GM13977 (cell line): ENCODE measurements at places on chromosomes 5 and 9.

DNA sequence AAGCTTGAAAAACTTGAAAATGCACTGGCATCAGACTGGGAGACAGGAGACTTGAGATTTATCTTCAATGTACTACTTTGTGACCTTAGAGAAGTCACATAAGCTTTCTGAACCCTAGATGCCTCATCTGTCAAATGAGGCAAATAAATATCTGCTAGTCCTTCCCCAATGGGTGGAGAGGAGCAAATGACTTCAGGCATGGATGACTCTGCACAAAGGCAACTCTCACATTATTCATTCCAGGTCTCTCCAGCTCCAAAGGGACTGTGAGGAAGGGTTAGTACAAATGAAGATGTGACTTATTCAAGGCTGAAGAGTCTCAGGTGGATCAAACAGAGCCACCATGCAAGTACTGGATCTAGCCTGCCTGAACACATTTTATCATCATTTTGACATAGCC is 228.7 kb downstream of the SLIT3 start:
- DNase-seq: no peak

DNA sequence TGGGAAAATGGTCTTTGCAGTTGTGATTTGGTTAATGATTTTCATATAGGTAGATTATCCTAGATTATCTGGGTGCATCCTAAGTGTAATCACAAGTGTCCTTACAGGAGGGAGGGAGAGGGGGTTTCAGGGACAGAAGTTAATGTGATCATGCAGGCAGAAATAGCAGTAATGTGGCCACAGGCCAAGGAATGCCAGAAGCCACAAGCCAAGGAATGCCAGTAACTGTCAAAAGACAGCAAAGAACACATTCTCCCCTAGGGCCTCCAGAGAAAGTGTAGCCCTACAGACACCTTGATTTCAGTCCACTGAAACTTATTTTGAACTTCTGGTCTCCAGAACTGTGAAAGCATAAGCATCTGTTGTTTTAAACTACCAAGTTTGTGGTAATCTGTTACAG is 2074.5 kb downstream of the MAT2B start:
- no peak for DNase-seq

GRCh38 chr9:131391020-131391419 is 2.9 kb upstream of the PRRC2B start:
- no peak for DNase-seq

GRCh38 chr9:113658545-113658895 is 195.0 kb downstream of the RGS3 start:
- DNase-seq: no peak

DNA sequence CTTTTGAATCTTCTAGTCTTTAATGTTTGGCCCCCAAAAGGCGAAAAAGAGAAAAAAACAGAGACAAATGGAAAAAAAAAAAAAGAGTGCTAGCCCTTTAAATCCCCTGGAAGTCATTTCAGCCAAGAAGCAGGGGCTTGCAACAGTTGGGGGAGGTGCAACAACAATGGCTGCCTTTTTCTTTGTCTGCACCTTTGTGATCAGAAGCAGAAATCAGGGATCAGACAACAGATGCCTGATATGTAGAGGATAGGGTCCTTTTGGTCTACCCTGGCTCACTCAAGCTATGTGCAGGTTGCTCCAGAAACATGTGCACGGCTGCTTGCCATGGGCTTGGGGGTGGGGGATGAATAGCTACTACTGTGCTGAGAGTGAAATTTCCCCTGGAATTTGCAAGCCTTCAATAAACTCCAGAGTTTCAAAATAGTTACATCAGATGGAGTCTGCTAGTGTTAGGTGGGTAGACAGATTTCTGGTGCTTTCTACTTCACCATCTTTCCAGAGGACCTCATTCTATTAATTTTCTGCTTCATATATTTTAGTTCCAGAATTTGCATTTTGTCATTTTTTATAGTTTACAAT is 150.9 kb downstream of the FGF18 start:
- DNase-seq: no peak

DNA sequence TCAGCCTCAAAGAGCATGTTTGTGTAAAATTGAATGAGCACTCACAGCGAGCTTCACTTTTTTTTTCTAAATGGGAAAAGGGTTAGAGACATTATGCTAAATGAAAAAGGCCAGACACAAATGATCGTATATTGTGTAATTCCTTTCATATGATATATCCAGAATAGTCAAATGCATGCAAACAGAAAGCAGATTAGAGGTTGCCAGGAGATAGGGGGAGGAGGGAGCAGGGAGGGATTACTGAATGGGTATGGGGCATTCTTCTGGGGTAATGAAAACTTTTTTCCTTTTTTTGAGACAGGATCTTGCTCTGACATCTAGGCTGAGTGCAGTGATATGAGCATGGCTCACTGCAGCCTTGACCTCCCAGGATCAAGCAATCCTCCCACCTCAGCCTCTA is 47.1 kb downstream of the DMAC1 start:
- DNase-seq: no peak

GRCh38 chr9:27085456-27085855 is 23.6 kb upstream of the TEK start:
- no peak for DNase-seq

DNA sequence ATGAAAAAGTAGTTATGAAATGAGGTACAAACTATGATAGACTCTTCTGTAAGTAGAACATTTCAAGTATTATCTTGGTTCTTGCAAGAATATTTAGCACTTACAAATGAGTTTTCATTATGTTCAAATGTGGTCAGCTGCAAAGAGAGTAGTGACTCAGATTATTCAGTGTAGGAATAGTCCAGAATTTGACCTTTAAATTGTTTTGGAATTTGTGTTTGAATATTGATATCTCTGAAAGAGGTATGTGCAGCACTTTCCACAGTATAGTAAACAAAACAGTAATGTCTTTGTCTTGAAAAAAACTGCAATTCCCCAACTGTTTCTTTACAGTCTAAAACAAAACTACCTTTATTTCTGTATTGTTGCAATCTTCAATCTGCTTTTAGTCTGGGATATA is 56.1 kb downstream of the WDR70 start:
- no peak for DNase-seq

DNA sequence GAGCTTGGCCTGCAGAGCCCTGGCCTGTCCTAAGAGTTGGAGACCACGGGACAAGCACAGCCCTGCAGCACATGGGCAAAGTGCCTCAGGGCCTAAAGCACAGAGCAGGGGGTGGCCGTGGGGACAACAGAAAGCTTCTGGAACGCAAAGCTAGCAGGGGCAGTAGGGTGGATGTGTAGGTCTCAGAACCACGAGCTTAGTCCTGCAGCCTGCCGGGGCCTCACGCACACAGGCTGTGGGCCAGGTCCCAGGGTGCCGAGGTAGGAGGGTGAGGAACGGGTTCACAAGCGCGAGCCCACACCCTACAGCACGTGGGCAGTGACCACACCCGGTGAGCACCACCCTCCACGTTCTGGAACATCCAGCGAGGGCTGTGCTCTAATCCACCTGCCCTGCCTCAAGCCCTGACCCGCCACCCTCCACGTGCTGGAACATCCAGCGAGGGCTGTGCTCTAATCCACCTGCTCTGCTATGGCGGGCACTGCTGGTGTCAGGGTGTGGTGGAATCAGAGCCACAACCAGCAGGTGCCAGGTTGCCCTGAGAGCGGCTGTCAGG is 9.3 kb downstream of the CLPTM1L start:
- DNase-seq: no peak

DNA sequence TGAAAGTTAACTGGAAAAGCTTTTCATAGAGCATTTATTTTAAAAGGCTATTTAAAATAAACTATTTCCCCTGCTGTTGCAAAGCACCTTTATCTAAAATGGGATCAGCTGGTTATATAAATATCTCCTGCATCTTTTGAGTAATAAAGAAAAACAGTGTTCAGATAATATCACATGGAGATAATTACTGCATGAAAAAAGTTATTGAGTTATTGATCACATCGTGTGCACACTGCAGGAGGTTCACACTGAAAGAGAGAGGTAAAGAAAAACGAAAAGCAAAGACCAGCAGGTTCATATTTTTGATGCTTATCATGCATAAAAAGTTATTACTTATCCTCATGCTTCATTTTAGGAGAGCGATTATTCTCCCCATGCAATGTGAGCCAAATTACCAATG is 55.4 kb upstream of the OTP start:
- DNase-seq: no peak

GRCh38 chr5:4941161-4941560 is 199.0 kb upstream of the ADAMTS16 start:
- no peak for DNase-seq

GRCh38 chr9:25677301-25678146 is 720 bp downstream of the TUSC1 start:
- DNase-seq: peak; percentile 46

DNA sequence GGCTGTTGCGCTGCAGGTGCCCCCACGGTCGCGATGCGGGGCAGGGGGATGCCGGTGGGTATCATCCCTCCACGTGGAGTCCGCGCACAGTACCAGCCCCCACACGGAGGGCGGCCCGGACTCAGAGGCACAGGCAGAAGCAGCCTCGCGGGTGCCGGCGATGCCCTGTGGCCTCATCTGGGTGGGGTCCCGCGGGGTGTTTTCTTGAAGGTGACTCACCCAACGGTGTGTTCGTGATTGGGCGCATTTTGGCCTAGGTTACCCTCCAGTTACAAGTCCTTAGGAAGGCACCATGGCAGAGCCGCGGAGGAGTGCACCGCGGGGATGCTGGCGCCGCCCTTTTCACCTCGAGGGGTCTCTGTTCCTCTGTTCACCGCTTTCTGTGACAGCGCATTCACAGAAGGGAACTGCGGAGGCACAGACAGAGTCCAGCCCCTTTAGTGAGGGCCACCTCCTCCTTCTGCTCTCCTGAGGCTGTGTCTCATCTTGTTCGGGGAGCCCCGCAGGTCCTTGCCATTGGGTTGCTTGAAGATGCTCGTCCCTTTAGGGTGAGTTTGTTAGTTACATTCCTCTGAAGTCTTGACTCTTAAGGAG is 21.6 kb upstream of the EXOC3 start:
- no peak for DNase-seq

DNA sequence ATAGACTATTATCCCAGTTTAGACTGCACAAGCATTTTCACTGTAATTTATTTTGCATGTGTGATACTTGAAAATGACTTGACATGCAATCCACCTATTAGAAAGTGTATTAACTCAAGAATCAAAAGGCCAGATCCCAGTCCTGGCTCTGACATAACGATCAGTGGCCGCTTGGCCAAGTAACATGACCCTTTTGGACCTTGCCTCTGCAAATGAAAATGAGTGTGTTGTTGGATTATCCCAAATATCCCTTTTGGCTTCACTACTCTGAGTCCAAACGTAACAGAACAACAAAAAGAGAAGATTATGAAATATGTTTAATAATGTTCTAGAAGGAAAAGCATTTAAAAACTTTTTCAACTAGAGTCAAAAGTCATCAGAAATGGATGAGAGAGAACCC is 19.0 kb downstream of the DMGDH start:
- DNase-seq: no peak

GRCh38 chr5:152135827-152136226 is 211.2 kb upstream of the GLRA1 start:
- no peak for DNase-seq

GRCh38 chr9:5939530-5939929 is 48.8 kb downstream of the MLANA start:
- no peak for DNase-seq

- no peak for DNase-seq
Observed at GRCh38 chr5:32254881-32255539, 57.7 kb downstream of the MTMR12 start.

DNA sequence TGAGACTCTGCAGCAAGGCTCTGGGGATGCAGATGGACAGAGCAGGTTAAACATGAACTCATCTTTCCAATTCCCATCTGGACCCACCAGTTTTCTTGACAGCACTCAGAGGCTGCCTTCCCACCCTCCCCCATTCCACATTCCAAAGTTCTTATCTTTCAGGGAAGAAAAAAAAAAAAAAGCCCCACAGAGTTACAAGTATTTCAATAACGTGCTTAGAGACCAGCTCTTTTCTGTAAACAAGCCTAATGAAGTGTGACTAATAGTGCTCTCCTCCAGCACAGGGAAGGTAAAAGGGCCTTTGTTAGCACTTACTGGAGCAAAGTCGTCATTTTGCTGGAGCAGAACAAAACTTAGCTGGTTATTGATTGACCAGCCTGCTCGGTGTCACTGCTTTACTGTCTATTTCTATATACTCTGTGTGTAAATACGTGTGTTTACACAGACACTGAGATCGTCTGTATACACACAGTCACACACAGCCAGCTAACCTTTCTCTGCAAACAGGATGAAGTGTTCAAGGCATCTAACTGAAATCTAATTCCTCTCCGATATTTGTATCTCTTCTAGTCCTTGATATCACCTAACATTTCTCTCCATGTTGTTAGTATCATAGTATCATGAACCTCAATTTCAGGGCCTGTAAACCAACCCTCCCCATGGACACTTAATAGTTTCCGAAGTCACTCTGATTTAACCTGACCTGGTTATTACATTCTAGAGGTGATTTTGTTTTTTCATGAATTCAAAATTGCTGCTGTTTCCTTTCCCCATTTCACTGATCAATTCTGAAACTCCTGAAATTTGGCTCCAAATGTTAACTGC is 84.9 kb downstream of the ZNF608 start:
- no peak for DNase-seq

DNA sequence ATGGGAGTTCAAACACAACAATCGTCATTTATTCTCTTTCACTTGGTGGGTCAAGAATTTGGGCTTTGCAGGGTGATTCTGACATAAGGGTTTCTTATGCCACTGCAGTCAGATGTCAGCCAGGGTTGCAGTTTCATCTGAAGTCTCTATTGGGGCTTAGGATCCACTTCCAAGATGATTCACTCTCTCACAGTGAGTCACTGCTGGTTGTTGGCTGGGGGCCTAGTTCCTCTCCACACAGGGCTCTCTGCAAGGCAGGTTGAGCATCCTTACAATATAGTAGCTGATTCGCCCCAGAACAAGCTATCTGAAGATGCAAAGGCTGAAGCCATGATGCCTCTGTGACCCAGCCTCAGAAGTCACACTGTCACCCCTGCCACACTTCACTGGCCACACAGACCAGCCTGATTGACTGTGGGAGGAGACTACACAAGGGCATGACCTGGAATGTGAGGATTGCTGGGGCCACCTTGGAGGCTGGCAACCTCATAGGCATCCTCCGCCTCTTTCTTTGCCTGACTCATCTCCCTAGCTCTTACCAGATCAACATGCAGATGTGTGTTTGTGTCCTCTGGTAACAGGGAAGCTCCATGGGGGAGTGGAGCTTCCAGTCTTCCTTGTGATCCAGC is 4.5 kb upstream of the CARD19 start:
- DNase-seq: no peak

DNA sequence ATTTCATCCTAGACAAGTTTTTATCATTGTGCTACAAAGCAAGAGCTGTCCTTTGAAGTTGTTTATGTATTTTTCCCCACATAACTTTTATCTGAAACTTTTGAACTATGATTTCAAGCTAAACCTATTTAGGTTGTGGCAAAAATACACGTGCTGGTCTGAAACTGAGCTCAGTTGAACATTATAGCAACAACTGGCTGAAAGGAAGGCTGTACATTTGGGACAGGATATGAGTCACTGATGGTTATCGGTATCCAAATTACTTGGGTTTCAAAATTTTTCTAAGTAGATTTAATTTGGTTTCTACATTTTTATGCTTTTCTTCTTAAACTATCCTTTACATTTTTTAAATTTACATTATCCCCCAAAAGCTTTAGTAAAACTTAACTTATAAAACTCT is 627.3 kb upstream of the NUDT12 start:
- DNase-seq: no peak

- DNase-seq: no peak
Observed at GRCh38 chr9:133739408-133740280, 1.5 kb upstream of the SARDH start.
